ENCODE measurements at places on chromosomes 4 and X.

DNA sequence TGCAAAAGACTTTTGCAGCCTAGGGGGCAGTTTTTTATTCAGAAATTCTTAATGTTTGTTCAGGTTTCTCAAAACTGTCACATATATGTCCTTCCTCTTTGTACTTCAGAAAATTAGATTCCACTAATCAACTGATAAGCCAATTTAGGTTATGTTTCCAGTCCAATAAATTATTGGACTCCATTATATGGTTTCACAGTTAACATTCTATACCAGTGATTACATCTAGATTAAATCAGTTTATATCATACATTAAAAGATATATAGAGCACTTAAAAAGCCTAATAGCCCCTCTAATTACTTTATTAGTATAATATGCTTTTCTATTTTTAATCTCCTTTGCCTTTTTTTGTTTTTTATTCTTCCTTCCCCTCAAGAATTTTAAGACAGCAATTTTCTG is 434.1 kb downstream of the INPP4B start:
- no peak for DNase-seq

GRCh38 chr4:54439831-54440243 is 210.7 kb downstream of the PDGFRA start:
- peak; percentile 78 for DNase-seq

DNA sequence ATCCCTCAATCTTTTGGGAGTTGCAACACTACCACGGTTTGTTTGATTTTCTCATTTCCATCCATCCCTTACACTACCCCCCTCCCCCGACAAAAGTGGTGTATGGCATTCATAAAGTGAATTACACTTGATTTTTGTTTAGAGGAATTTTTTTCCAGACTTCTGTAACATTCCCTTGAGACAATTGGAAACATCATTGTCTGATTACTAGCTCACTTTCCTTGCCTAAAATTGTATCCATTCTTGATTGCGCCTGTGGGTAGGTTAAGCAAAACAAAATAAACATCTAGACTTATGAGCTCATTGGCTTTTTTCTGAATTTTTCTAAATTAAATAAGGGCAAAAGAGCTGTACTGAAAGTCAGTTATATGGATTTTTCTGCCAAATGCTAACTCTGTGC is 3.5 kb downstream of the GPC3 start:
- no peak for DNase-seq

GRCh38 chr4:136113921-136114320 is 1418.4 kb downstream of the PCDH18 start:
- no peak for DNase-seq

GRCh38 chrX:40746521-40746920 is 11.2 kb upstream of the MED14 start:
- no peak for DNase-seq

DNA sequence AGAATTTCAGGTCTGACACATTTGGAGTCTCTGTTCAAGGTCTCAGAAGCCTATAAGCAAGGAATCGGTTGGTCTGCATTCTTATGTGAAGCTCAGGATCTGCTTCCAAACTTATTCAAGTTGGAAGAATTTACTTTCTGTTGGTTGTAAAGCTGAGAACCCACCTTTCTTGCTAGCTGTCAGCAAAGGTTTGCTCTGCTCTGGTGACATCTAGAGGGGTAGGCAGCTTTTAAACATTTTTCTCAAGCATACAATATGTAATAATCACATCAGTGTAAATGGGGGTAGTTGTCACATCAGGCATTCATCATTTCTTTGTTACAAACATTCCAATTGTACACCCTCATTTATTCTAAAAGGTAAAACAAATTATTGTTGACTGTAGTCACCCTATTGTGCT is 935.2 kb downstream of the TRAM1L1 start:
- no peak for DNase-seq

GRCh38 chr4:98838977-98839618 is 89.8 kb downstream of the EIF4E start:
- peak; percentile 56 for DNase-seq

DNA sequence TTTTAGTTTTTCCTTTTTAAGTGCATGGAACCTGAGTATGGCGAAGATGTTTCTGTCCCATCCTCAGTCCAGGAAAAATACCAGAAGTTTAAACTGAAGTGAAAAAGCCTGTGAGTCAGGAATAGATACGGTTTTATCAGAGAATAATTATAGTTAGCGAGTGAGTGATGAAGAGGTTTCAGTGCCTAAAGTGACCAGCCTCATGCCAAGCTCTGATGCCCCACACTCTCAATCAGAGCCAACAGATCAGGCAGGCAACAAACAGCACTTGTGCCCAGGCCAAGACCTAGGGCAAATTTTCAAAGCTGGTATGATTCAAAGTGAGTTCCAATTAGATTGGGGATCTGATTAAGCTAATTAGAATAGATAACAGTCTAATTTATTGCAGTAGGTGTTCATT is 212.8 kb upstream of the NRK start:
- DNase-seq, result no peak

DNA sequence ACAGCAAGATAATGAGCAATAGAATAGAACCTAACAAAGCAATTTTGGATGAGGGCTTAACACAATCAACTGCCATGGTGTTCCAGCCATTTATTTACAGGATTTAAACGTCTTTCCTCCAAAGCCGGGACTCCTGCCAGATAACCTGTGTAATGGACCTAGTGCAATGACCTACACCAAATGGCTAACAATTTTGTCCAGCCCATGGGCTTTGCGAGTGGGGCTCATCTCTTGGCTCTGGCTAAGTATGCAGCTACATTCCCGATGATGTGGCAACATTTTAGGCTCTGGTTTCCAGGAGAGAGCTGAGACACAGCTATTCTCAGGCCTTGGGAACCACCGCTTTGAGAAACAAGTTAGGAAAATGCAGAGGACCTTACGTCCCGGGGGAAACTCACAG is 822.3 kb upstream of the FTHL17 start:
- DNase-seq, result no peak

- no peak for DNase-seq
Measured at GRCh38 chrX:43505769-43506168, 150.3 kb upstream of the MAOA start.

- peak; percentile 79 for DNase-seq
Measured at GRCh38 chr4:80097400-80098177, 24.6 kb upstream of the ANTXR2 start.

GRCh38 chr4:61786211-61786610 is 586.1 kb downstream of the ADGRL3 start:
- DNase-seq, result no peak

DNA sequence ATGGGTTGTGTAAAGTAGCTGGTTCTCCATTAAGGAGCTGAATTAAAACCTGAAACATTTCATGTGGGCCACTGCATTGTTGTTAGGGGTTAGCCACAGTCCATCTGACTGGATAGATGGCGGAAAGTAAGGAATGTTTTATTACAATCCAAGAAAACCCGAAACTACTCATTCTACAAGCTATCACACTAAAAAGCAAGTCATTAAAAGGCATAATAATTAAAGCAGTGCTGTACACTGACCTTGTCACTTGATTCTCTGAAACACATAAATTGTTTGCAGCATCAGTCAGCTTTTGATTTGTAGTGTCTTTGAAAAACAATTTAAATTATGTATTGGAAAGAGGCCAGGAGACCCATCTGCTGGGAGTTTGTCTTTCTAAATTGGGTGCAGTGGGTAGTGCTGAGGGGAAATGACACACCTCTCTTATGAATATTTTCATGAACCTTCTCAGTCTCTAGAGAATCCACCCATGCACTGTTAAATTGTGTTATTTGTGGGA is 75.7 kb upstream of the ANK2 start:
- DNase-seq, result no peak

GRCh38 chr4:149823769-149824221 is 8.2 kb upstream of the IQCM start:
- peak; percentile 50 for DNase-seq

DNA sequence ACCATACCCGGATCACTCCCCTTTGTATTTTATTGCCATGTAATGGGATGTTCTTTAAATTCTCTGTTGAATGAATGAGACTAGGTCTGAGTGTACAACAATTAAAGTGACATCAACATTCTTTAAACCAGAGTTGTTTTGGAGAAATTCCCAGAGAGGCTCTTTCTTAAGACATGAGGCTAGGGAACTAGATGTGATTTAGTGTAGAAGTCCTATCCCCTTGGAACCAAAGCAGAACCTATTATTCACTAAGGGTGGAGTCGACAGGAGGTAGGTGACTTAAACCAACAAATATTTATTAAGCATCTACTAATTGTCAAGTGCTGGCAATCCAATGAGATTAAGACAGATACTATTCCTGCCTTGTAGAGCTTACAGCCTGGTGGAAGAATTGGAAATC is 1.7 kb downstream of the EIF1AX start:
- DNase-seq, result peak; percentile 37

GRCh38 chr4:156576946-156577345 is 394.7 kb downstream of the PDGFC start:
- peak; percentile 28 for DNase-seq

DNA sequence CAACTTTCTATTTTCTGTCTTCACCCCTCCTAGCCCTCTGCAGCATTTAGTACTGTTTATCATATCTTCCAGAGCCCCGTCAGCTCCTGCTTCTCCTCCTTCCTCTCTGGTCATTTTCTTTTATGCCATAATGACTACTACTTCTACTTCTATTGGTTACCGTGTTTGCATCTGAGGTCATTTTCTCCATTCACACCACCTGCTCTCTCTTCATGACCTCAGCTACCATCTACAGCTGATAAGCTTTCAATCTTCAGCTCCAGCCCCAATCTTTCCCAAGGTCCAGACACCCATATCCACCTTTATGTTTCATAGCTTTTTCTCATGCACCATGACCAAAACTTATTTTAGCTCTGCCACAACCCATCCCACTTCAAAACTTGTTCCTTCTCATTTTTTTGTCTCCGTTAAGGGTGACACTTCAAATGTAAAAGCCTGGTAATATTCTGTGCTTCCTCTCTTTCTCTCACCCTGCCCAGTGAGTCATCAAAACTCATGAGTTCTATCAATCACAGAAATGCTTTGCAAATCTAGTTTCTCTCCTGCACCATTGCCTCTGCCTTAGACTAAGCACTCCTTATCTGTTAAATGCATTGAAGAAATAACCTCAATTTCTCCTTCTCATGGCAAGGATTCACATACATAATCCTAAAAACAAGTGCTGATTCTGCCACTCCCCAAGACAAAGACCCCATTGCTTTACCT is 71.3 kb upstream of the IQCM start:
- no peak for DNase-seq

- DNase-seq, result no peak
Measured at GRCh38 chrX:121221322-121221977, 174.0 kb downstream of the GLUD2 start.

- DNase-seq, result no peak
Measured at GRCh38 chr4:1171311-1172227, 814 bp downstream of the SPON2 start.

DNA sequence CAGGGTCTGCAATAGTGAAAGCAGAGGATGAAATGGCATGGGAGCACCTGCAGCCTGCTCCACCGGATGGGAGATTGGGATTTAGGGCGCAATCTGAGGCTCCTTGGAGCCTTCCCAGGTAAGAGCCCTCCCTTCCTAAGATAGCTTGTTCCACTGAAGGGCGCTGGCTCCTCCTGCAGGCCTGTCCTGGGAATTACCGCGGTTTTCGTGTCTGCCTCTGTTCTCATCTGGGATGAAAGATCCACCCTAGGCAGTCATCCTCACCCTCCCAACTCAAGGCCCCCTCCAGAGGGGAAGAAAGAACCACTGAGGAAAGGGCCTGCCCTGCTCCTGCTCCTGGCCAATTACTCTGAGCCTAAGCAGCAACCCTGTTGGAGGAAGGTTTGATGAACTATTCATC is 547.5 kb downstream of the SMARCA1 start:
- peak; percentile 0 for DNase-seq

DNA sequence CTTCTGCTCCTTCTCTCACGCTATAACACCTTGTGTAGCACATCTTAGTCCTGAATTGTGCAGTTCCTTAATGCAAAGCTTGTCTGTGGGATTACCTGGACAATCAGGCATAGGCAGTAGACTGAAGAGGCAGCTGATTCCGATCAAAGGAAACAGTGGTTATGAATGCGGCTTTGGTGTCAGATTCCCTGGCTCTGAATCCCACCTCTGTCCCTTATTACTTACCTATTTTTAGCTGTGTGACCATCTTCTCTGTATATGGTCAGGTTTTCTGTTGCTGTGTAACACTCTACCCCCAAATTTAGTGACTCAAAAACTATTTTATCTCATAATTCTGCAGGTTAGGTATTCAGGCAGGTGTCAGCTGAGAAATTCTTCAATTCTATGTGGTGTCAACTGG is 3.2 kb downstream of the ZBTB49 start:
- no peak for DNase-seq

- DNase-seq, result no peak
Measured at GRCh38 chr4:127905029-127905428, 24.3 kb downstream of the PLK4 start.

DNA sequence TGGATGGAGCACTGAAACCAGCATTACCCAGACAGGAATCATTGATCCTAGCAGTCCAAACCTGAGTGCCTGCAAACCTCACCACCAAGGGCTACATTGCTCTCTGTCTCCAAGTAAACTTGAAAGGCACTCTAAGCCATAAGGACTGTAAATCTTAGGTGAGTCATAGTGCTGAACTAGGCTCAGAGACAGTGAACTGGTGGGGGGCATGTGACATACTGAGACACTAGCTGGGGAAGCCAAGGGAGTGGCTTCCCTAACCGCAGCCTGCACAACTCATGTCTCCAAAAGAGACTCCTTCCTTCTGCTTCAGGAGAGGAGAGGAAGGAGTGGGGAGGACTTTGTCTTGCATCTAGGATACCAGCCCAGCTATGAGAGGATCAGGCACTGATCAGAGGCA is 235.5 kb upstream of the ACTRT1 start:
- DNase-seq, result no peak
